ENCODE measurements at places on chromosomes 2 and 18.

- DNase-seq, result no peak
Measured at GRCh38 chr2:31248139-31248538, 14.2 kb downstream of the EHD3 start.

- DNase-seq, result no peak
Measured at GRCh38 chr18:59717291-59717690, 20.1 kb upstream of the CCBE1 start.

- DNase-seq, result no peak
Measured at GRCh38 chr2:241049739-241050623, 51.6 kb downstream of the SNED1 start.

DNA sequence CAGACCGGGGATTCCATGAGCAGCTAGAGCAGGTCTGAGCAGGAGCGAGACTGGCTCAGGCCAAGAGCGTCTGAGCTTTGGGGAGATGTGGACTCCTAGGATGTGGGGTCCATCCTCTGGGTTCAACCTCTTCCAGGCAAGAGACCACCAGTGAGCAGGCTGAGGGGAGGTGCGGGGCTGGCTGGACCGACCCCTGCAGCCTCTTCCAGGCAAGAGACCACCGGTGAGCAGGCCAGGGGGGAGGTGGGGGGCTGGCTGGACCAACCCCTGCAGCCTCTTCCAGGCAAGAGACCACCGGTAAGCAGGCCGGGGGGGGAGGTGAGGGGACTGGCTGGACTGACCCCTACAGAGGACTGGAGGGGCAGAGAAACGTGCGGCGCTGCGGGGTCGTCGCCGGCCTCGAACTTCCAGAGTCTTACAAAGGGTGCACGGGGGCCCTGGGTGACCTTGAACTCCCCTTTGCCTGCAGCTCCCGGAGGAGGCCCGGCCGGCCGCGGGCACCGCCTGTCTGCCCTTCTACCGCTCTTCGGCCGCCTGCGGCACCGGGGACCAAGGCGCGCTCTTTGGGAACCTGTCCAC, 63.4 kb downstream of the TPO start:
- no peak for DNase-seq

- DNase-seq, result no peak
Measured at GRCh38 chr2:164514491-164514890, 106.8 kb downstream of the GRB14 start.

GRCh38 chr2:113178069-113178746, 4.4 kb downstream of the PSD4 start:
- no peak for DNase-seq

- peak; percentile 56 for DNase-seq
Measured at GRCh38 chr18:56298935-56299334, 339.5 kb downstream of the TXNL1 start.

- DNase-seq, result no peak
Measured at GRCh38 chr2:137287913-137288639, 522.7 kb downstream of the THSD7B start.

DNA sequence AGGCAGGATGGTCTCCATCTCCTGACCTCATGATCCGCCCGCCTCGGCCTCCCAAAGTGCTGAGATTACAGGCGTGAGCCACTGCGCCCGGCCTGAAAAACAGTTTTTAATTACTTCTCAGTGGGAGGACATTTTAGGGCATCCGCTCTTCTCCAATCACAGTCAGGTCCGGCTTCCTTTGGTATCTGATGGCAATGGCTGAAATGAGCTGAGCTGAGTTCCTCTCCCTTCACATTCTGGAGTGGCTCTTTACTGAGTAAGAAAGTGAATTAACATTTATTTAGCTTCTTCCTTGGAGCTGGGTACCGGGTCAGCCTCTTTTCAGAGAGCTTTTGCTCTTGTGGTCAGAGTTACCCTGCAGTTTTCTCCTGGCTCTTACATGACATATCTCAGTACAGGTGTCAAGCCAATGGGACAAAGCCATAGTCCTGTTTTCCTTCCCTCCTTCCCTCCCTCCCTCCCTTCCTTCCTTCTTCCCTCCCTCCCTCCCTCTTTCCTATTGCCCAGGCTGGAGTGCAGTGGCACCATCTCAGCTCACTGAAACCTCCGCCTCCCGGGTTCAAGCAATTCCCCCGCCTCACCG, 1.1 kb upstream of the TTC27 start:
- no peak for DNase-seq
